Neuronal stem cell (in vitro differentiated cells): ENCODE measurements at places on chromosomes 6 and 20.

DNA sequence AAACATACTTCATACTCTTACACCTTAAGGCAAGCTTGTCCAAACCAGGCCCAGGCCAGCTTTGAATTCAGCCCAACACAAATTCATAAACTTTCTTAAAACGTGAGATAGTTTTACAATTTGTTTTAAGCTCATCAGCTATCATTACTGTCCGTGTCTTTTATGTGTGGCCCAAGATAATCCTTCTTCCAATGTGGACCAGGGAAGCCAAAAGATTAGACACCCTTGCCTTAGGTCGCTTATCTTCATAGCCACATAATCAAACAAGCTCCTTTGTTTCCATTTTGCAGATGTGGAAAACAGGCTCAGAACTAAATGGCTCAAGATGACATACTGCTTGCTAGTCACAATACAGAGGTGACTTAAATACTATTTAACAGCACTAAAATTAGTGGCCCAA is 6.0 kb downstream of the SALL4 start:
- DNase-seq: no peak

GRCh38 chr6:166712286-166713228 is 85.5 kb upstream of the RPS6KA2 start:
- DNase-seq: no peak

GRCh38 chr6:38591439-38591838 is 48.3 kb downstream of the BTBD9 start:
- DNase-seq: no peak

GRCh38 chr6:142648036-142648451 is 296.9 kb downstream of the HIVEP2 start:
- no peak for DNase-seq

DNA sequence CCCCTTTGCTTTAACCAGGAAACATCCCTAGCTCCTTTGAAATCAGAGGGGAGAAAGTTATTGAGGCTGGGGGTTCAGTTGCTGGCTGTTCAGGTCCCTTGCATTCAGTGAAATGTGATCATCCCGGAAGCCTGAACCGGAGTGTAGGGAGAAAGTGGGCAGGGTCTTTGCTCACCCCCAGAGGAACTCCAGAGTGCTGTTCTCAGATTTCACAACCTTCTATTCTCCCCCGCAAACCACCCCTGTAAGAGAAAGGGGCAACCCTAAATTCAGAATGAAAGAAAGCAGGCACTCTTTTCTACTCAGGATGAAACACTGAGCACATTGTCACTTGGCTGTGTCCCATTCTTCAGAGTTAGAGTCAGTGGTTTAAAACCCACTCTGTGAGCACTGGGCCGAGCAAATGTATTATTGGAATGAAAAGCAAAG is 139.8 kb downstream of the KHDC1L start:
- DNase-seq: peak; percentile 65

- DNase-seq: no peak
Measured at GRCh38 chr6:129504456-129504855, 205.5 kb downstream of the ARHGAP18 start.

DNA sequence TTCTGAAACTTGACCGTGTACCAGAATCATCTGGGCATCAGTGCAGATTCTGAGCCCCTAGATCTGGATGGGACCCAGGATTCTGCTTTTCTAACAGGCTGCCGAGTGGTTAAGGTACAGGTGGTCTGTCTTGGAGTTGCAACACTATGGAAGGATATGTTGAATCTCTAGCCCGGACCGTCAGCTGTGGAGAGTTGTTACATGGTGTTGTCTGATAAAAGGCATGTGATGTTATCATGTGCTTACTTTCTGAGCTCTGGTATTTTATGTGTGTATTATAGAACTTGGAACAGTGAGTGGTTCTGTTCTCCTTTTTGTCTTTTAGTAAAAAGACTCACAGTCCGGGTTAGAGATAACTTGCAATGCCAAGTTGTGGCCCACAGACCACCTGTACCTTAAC is 123.0 kb downstream of the JARID2 start:
- no peak for DNase-seq

GRCh38 chr6:37988127-37988526 is 168.6 kb downstream of the ZFAND3 start:
- no peak for DNase-seq

DNA sequence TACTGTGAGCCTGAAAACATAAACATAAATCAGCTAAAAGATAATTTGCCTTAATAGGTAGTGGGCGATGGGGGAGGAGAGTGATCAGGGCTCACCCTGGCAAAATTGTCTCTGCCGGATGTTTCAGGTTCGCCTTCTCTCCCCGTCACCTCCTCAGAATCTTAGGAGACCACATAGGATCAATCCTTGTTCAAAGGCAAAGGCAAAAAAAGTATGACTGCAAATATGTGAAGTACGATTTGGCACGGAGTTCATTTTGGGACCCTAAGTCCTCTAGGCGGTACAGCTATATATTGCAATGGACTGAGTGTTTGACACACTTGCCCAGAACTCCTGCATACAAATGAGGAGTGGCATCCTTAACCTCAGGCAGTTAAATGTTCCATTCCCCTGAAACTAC is 649.2 kb upstream of the FLRT3 start:
- no peak for DNase-seq

GRCh38 chr20:57883761-57884160 is 173.9 kb upstream of the PMEPA1 start:
- DNase-seq: no peak
